ENCODE measurements at places on chromosomes 6 and 20.

GRCh38 chr20:39645131-39645530 is 683.0 kb downstream of the DHX35 start:
- no peak for DNase-seq

- DNase-seq = no peak
Observed at GRCh38 chr6:105797286-105797979, 288.7 kb upstream of the PRDM1 start.

- no peak for DNase-seq
Observed at GRCh38 chr6:159788276-159788675, 1.1 kb downstream of the TCP1 start.

GRCh38 chr6:164184410-164184809 is 769.9 kb downstream of the QKI start:
- DNase-seq = no peak

DNA sequence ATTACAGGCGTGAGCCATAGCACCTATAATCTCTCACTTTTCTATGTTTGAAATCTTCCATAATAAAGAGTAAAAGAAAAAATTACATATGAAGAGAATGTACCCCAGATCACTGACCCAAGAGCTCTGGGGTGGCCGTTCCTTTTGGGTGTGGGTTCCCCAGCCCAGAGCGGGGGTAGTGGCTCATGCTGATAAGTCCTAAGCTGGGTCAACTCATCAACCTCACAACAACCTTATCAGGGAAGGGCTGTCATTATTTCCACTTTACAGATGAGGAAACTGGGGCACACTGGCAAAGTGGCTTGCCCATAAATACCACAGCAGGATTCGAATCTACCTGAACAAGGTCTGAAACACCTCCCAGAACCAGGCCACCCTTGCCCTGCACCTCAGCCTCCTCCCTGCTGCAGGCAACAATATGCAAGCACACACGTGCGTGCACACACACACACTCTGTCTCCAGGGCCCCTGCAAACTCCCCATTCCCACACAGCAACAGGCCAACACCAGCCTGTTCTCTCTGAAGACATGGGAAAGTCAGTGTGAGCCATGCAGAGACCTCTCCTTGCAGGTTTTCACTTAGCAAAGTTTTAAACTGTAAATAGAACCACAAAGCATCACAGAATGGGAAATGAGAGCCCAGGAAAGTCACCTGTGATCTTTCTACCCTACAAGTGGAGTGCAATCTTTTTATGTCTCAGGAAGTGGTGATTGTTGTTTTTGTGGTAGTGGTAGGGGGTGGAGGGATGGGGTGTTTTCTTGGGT is 27.7 kb downstream of the BFSP1 start:
- DNase-seq = no peak

DNA sequence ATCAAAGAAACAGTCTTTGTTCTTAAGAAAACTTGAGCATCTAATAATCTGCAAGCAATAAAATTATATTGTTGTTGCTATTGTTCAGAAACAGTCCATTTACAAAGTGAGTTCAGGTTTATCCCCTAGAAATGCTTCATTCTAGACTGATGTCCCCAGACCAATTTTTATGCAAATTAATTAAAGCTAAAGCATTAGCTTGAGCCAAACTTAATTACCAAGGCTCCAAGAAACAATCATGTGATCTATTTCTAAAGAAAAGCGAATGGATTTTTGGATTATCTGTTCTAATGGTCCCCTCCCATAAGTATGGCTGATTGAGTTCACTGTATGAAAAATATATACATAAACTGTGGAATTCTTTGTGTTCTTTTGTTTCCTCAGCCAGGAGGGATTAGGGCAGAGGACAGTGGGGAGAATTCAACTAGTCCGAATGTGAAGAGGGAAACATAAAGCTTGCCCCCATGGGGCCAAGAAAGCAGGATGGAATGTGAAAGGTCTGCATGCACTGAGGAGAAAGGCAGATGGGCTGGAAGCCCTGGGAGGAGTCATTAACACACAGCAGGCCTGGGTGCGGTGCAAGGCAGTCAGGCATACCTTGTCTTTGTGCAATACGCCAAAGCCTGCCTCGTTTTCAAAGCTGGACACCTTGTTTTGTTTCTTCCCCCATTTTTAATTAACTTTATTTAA is 597.1 kb downstream of the KIF16B start:
- DNase-seq = no peak

DNA sequence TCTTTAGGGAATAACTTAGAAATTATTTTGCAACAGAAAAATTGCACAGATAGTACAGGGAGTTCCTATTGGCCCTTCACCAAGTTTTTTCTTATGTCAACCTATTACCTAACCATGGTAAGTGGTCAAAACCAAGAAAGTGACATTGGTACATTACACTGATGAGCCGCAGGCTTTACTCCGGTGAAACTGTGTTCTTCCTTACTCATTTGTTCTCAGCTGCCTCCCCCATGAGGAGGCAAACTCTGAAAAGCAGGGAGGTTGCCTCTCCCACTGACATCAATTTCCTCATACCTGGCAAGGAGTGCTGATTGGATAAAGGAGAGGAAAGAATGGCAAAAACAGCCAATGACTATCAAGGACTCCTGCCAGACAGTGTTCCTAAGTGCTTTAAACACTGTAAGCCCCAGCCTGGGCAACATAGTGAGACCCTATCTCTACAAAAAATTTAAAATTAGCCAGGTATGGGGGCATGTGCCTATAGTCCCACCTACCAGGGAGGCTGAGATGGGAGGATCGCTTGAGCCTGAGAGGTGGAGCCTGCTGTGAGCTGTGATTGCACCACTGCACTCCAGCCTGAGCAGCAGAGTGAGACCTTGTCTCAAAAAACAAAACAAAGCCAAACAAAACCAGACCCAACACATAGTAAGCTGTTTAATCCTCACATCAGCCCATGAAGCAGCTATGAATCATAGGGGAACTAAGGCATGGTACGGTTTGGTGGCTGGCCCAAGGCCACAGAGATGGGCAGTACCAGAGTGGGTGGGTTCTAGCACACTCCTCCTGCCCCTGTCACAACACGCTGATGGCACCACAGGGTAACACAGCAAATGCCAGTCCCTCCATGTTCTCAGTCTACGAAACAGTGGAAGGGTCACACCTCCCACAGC is 24.7 kb downstream of the C20orf203 start:
- DNase-seq = no peak

- DNase-seq = peak; percentile 58
Observed at GRCh38 chr6:33700391-33701050, 11.0 kb downstream of the UQCC2 start.

- no peak for DNase-seq
Observed at GRCh38 chr6:89842228-89842627, 12.5 kb downstream of the CASP8AP2 start.

GRCh38 chr20:40305303-40305702 is 383.7 kb downstream of the MAFB start:
- DNase-seq = peak; percentile 35

- DNase-seq = no peak
Observed at GRCh38 chr6:142913036-142913510, 31.9 kb downstream of the HIVEP2 start.

DNA sequence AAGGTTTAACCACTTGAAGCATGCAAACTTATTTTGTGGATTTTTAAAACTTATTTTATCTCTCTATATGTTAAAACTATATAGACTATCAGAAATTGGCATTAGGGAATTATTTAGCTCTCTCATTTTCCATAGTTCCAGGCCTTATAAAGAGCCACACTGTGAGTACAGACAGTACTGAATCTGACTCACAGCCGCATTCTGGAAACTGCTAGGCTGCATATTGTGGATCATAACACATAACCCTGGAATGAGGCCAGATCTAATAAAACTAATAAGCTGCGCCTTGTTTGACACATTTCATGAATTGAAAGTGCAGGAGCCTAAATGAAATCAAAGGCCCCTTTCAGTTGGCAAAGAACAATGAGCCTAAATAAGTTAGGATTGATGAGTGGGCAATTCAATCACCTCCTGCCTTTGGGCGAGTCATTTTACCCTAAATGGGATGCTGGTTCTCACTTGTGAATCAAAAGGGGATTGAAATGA is 308.4 kb downstream of the PACRG start:
- DNase-seq = no peak
